ENCODE measurements at places on chromosomes 3 and 15.

- no peak for DNase-seq
Measured at GRCh38 chr3:132537297-132537696, 59.8 kb upstream of the ACKR4 start.

DNA sequence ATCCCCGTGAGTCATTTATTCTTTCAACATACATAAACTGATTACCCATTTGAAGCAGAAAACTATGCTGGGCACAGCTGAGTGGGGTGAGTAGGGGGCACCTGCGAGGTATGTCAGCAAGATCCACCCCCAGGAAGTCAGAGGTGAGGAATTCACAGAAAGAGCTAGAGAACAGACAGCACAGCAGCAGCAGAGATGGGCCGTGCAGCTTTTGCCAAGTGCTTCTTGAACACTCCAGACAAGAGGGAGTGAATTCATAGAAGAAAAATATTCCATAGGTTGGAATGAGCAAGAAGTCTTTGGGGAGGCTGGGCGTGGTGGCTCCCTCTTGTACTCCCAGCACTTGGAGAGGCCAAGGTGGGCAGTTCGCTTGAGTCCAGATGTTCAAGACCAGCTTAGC lies 9.4 kb upstream of the ADCY5 start:
- DNase-seq: no peak

GRCh38 chr3:122008166-122008565 lies 13.9 kb downstream of the ILDR1 start:
- no peak for DNase-seq

- no peak for DNase-seq
Measured at GRCh38 chr3:147385059-147386012, 21.0 kb downstream of the ZIC4 start.

GRCh38 chr15:47754312-47754711 lies 37.0 kb downstream of the SEMA6D start:
- DNase-seq: no peak

DNA sequence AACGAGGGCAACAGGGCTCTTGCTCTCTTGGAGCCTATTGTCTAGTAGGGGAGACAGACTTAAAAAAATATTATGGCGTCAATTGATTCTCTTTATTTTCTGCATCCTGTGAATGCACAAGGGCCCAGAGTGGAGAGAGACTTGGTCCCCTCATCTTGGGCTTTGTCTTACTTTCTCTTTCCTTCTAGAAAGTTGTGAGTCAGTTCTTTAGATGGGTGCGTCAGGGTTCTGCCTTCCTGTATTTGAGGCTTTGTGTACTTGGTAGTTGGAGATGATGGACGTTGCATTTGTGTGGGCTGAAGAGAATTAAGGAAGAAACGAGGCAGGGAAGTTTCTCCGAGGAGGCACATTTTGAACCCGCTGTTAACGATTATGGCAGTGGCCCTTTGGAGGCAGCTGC lies 52.9 kb downstream of the CACNA1D start:
- DNase-seq: no peak

DNA sequence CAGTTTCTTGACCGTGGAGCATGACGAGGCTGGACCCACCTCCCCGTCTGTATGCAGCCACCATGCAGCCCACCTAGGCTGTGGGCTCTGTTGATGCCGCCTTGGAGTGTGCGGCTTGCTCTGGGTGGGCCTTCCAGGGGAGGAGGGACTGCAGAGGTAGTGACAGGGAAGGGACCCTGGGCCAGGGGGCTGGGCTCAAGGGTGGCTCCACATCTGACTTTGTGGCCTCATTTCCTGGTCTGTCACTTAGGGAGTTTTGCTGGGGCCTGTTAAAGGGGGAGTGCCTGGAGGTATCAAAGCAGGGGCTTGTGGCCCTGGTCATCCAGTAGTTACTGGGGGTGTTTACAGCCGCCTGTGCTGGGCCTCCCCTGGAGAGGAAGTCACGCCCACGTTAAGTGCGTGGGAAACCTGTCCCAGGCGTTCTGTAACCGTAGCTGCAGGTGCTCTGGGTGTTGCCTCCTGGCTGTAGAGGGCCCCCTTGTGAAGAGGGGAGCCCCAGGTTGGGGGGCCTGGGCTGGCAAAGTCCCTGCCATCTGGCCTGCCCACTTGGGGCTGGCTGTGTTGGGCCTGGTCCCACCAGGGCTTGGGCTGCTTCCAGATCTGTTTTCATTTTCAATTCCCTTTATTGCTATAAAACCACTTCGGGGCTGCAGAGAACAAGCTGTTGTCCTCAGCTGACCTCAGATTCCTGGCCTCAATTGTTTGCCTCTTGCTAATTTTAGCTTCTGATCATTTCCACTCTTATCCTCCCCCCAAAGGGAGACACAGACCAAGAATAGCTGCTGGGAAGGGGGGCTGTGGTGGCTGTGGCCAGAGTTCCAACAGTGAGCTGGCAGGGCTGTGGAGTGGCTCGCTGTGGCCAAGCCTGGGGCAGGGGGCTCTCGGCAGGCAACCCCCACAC lies 26.5 kb downstream of the KLF13 start:
- DNase-seq: no peak

DNA sequence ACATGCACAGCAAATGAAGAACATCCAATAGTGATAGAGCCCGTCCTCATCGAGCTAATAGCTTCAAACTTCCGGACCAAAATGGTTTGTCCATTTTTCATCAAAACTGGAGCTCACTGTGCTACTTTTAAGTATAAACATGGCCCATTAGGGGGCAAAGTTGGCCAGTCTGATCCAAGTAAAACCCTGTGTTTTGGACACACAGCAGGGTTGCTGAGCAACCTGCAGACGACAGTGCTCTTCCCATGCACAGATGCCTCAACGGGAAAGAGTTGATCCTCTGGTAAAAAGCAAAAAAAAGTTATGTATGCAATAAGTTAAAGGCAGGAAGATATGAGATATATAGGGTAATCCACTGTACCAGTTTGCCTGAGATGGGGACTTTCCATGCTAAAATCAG lies 244.0 kb upstream of the THBS1 start:
- no peak for DNase-seq

GRCh38 chr3:176032043-176032442 lies 1165.2 kb downstream of the TBL1XR1 start:
- no peak for DNase-seq

GRCh38 chr3:8490079-8490552 lies 11.5 kb upstream of the LMCD1 start:
- no peak for DNase-seq

DNA sequence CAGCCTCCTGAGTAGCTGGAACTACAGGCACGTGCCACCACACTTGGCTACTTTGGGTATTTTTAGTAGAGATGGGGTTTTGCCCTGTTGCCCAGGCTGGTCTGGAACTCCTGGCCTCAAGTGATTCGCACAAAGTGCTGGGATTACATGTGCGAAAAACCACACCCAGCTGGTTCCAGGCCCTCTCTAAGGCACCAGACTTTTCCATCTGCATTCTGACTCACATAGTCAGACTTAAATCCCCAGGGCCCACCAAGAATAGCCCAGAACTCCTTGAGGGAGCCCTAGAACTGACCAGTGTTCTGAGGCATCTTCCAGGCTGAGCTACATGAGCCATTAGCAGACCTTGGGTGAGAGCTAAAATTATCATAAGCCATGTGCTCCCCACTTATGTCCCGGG lies 68.1 kb downstream of the NMD3 start:
- no peak for DNase-seq

DNA sequence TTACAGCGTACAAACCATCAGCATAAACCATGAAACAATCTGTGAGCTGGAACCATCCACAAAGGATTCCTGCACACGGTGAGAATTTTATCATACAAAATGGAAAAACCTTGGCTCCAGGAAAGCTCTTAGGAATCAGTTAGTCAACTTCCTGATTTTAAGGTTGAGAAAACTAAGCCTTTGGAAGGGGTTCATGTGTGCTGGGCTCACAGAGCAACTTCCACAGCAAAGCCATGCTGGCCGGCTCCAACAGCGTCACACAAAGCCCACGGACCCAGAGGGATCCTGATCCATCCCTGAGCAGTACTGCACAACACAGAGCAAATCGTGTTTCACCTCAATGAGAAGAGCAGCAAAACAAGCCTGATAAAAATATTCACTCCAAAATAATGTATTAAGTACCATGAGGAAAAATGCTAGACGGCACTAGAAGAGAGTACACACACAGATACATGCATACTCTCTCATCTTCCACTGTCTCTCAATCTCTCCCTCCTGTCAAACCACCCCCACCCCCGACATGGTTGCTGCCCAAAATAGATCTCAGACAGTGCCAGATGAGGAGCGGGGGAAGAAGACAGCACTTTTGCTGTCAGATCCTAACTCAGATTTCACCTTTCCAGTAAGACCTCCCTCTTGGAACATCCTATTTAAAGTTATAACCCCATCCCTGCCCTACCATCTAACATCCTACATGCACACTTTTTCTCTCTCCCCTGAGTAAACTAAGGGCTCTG lies 58.6 kb downstream of the MB21D2 start:
- DNase-seq: no peak

GRCh38 chr3:117297541-117297940 lies 588.0 kb downstream of the TUSC7 start:
- DNase-seq: no peak

GRCh38 chr3:159854500-159855124 lies 134.0 kb upstream of the IL12A start:
- DNase-seq: no peak

GRCh38 chr15:89349206-89349558 lies 14.6 kb upstream of the POLG start:
- no peak for DNase-seq

GRCh38 chr15:29668120-29668602 lies 154.1 kb downstream of the TJP1 start:
- no peak for DNase-seq

GRCh38 chr3:186413615-186414415 lies 51.8 kb upstream of the DGKG start:
- DNase-seq: no peak

DNA sequence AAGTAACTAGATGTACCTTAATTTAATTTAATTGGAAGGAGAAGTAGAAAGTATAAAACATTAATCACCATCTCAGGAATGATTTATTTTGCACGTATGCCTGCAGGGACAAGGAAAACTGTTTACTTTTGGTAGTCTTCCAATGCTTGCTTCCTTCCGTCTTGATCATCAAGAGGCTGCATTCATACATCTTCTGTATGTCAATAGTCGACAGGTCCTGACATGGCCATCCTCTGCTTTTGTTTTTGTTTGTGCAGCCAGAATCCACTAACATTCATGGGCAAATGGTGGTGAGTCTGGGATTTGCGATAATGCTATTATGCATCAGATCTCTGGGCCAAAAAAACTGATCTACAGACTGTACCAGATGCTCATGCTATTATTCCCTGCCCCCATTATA lies 56.6 kb upstream of the ZPLD1 start:
- no peak for DNase-seq

GRCh38 chr3:95711789-95712188 lies 1102.6 kb upstream of the EPHA6 start:
- DNase-seq: no peak

- no peak for DNase-seq
Measured at GRCh38 chr3:150760431-150761200, 2.4 kb downstream of the SIAH2 start.

All from cortex of kidney (tissue), 1 donor.